ENCODE measurements at places on chromosomes 16 and 17.

- peak overlapping the region; percentile 79 for H3K27ac ChIP-seq
- H3K4me1 ChIP-seq, result peaks cover 16% of the 10 kb centered on the region
- H3K4me3 ChIP-seq, result peak overlapping the region; percentile 90
- no peaks in the 10 kb centered on the region for H3K36me3 ChIP-seq
- no peak for DNase-seq
Observed at GRCh38 chr17:60391471-60392041, 377 bp downstream of the USP32 start.

DNA sequence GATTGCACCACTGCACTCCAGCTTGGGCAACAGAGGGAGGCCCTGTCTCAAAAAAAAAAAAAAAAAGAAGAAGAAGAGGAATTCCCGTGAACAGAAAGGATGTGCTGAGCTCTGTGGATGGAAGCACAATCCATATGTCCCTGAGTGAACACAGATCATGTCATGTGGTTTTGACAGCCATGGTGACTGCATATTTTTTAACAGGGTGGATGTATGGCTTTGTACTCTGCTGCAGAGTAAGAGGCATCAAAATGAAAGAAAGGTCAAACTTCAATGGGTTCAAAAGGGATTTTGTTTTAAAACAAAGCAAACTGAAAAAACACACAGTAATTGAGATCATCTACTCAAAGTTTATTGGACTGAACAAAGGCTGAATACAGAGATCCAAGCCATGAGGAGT is 31.5 kb downstream of the MXRA7 start:
- peaks cover 8% of the 10 kb centered on the region for H3K4me1 ChIP-seq
- no peak overlapping the region for H3K4me3 ChIP-seq
- no peak for DNase-seq

DNA sequence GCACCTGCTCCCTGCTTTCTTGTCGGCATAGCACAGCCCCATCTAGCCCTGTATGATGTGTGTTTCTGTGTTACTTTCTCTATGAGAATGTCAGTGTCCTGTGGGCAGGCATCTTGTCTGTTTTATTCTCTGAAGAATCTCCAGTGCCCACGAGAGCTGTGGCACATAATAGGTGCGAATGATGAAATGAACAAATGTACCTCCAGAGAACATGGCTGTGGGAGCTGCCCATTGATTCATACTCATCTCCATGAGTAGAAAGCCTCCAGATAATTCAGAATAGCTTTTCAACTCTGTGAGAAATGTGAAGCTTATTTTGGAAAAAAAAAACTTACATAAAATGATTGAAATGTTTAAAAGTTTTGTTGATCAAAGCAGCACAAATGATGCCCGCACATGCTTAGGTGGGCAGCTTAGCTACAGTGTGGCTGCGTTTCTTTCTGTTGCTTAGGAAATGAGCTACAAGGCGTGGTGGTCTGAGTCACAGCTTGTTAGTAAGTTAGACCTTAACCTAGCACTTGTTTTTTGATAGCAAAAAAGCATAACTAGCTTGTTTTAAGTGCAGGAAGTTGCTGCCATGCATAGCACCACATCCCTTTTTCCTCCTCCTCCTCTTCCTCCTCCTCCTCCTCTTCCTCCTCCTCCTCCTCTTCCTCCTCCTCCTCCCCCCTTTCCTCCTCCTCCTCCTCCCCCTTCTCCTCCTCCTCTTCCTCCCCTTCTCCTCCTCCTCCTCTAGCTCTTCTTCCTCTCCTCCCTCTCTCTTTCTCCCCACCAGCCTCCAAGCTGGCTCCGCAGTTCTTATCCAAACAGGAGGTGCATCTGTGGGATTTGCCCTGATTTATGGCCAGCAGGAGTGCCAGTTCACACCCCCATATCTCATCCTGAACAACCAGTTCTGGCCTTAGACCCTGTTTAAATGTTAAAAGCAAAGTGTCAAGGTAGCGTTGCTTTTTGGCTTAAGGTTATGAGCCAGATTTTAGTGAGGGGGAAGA is 221.5 kb downstream of the IRF8 start:
- H3K4me1 ChIP-seq, result 0 out of 2 replicates have a peak, but pooled peaks cover 2% of the 10 kb centered on the region
- no peak overlapping the region for H3K4me3 ChIP-seq
- no peak for DNase-seq
- H3K27me3 ChIP-seq, result no peaks in the 10 kb centered on the region

DNA sequence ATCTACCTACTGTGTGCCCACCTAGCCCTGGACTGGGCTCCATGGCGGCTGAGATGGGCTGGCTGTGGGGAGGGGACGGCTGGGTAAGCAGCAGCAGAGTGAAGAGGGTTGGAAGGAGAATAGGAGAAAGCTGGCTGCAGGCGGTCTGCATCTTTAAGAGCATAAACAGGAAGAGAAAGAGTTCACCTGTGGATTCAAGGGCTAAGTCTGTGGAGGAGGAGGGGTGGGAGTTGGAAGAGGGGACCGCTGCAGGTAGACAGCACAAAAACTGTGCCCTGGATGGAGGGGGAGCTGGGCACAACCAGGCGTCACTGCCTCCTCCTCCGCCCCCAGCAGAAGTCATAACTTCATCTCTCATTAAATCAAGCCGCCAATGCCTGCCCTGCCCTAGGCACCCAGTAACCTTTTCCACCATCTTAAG is 677 bp downstream of the SLC13A2 start:
- no peaks in the 10 kb centered on the region for H3K4me1 ChIP-seq
- no peaks in the 10 kb centered on the region for H3K36me3 ChIP-seq
- no peak overlapping the region for H3K4me3 ChIP-seq
- no peaks in the 10 kb centered on the region for H3K27me3 ChIP-seq

DNA sequence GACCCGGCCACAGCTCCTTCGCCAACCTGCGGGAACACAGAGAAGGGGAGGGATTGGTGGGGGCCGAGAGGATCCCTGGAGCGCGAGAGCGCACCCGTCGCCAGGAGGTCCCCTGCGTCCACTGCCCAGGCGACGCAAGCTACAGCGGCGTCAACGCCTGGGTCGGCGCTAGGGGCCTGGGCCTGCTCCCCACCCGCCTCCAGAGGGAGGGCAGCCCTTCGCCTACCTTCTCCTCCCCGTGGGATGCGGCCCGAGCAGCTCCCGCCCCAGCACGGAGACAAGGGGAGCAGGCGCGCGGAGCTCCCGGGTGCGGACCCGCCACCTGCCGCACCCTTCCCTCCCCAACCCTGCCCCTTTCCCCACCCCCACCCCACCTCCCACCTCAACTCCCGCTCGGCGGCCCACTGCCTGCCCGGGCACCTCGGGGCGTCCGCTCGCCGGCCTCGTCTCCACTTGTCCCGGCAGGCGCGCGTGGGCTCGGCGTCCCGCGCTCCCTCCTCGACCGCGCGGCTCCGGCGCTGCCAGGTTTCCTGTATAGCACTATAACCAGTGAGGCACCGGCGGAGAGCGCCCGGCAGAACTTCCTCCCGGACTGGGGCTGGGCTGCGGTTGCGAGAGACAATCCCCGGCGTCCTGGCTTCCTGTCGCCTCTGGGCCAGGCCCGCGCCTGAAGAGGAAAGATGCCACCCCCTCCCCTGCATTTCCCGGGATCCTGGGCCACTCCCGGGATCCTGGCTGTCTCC is 119.1 kb upstream of the SMURF2 start:
- no peak overlapping the region for H3K27ac ChIP-seq
- H3K36me3 ChIP-seq, result no peaks in the 10 kb centered on the region
- peak; percentile 73 for DNase-seq
- H3K4me1 ChIP-seq, result peaks cover 14% of the 10 kb centered on the region
- peak overlapping the region; percentile 47 for H3K4me3 ChIP-seq

DNA sequence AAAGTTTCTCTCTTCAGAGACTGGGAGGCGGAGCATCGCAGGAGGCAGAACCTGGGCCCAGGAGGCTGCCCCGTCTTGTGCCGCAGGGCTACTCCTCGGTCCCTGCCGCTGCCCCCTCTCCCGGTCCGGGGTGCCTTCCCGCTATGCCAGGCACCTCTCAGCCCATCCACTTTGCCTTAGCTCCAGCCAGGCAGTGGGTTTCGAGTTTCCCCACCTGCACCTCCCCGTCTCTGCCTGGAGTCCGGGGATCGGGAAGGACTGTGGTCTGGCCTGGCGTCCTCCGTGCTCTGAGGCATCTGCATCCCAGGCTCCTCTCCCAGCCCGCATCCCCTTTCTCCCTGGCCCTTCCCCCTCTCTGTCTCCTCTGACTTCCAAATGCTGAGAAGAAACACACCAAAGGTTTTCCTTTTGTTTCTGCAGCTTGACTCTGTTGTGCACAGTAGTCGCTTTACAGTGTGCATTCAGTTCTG is 26.8 kb upstream of the PIK3R6 start:
- no peaks in the 10 kb centered on the region for H3K27me3 ChIP-seq
- H3K4me3 ChIP-seq, result peak overlapping the region; percentile 47
- peak; percentile 68 for DNase-seq
- no peaks in the 10 kb centered on the region for H3K36me3 ChIP-seq
- H3K27ac ChIP-seq, result no peak overlapping the region

DNA sequence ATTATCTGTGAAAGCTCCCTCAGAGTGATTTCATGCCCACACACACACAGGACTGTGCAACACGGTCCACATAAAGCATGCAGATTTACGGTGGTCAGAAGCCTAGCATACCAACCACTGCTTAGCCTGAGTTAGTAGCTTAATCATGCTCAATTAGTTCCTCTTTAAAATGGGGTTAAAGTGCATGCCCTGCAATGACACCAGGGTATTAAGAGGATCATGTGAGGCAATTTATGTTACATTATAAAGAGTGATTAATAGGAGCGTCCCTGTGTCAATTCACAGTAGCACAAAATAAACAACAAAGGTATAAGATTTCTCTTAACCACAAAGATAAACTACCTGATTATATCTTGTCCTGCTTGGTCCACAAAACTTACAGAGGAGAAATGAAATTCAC is 39.8 kb downstream of the C17orf67 start:
- H3K36me3 ChIP-seq, result no peaks in the 10 kb centered on the region
- H3K4me1 ChIP-seq, result no peaks in the 10 kb centered on the region
- no peak for DNase-seq

- H3K27ac ChIP-seq, result no peak overlapping the region
- no peaks in the 10 kb centered on the region for H3K36me3 ChIP-seq
- no peaks in the 10 kb centered on the region for H3K27me3 ChIP-seq
- H3K4me3 ChIP-seq, result no peak overlapping the region
- H3K4me1 ChIP-seq, result no peaks in the 10 kb centered on the region
- DNase-seq, result no peak
Observed at GRCh38 chr16:88345721-88346560, 36.8 kb upstream of the ZNF469 start.

DNA sequence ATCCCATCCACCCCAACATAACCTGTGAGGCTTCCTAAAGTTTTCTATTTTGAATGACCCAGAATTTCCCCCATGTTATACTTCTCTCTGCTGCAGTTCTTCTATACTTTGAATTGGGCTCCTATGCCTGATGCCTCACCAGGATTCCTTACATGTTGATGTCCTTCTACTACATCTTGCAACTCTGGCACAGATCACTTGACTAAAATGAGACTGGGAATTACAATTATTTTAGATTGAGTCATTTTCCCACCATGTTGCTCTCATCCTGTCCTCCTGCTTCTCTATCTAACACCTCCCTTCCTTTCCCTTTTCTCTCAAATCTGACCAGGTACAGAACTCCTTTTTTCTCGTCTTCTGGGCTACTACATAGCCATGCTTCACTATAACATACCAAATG is 314.0 kb upstream of the KCNJ16 start:
- no peaks in the 10 kb centered on the region for H3K27me3 ChIP-seq
- DNase-seq, result no peak
- no peaks in the 10 kb centered on the region for H3K4me1 ChIP-seq
- no peaks in the 10 kb centered on the region for H3K36me3 ChIP-seq
- H3K4me3 ChIP-seq, result no peak overlapping the region

- H3K36me3 ChIP-seq, result no peaks in the 10 kb centered on the region
- H3K27ac ChIP-seq, result no peak overlapping the region
- no peak overlapping the region for H3K4me3 ChIP-seq
- DNase-seq, result no peak
Observed at GRCh38 chr17:14552306-14552705, 251.4 kb downstream of the HS3ST3B1 start.

DNA sequence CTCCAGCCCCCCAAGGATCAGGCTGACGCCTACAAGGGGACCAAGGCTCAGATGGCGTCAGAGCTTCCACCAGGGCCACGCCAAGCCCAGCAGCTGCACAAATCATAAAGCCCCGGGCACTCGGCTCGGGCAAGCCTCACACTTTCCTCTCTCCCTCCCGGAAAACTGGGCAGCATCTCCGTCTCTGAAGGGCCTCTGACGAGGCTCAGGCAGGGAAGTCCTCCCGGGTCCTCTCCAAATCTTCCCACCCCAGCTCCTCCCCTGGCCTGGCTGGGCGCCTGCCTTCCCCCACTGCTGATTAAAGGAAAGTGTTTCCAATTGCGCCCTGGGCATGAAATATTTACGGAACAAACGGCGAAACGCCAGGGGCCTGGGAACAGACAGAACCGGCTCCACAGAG is 38.5 kb downstream of the PIEZO1 start:
- H3K36me3 ChIP-seq, result no peaks in the 10 kb centered on the region
- H3K27ac ChIP-seq, result no peak overlapping the region
- H3K4me1 ChIP-seq, result peaks cover 7% of the 10 kb centered on the region
- H3K4me3 ChIP-seq, result no peak overlapping the region

Measured in H1 (cell line).